ENCODE measurements at places on chromosomes 7 and 10.

- DNase-seq, result no peak
These were observed 480.5 kb upstream of the ZMIZ1 start for GRCh38 chr10:78588194-78588811.

GRCh38 chr7:128003167-128003566 lies 28.1 kb downstream of the LRRC4 start:
- DNase-seq, result no peak

DNA sequence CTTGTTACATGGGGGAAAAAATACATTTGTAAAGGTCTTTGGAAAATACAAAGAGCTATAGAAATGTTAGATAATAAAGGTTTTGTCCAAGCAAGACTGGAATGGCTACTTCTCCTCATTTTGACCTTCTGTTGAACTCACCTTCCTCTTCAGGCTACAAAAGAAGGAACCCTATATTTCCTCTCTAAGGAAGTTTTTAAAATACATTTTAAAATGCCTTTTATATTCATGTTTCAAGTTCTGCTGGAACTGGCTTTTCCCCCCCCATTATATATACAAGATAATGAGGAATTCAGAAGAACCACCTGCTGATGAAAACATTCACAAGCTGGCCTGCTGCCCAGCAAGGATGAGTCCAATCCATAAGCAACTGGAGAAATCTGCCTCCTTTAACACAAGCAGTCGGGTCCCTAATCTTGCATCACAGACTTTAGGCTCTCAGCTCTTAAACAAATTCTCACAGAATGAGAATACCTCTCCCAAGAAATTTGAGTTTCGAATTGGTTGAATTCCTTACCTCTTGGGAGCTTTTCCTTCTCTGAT lies 44.6 kb downstream of the MTERF1 start:
- no peak for DNase-seq

- no peak for DNase-seq
These were observed 16.0 kb downstream of the HDAC9 start for GRCh38 chr7:18511351-18512140.

- no peak for DNase-seq
These were observed 11.2 kb downstream of the RBM20 start for GRCh38 chr10:110655320-110655719.

DNA sequence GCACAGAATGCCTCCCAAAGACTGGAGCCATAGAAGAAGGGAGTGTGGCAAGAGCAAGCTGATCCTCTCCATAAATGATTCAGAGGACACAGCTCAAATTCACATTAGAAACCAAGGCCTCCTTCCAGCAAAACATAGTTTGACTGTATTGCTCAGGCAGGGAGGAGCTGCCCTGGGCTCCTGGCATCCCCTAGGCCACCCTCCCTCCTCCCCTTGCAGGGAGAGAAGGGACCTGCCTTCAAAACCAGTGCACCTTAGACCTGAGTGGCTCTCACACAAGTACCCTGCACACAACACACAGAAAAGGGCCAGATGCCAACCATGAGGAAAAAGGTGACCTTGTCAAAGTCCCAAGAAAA lies 64.7 kb downstream of the CREB3L2 start:
- DNase-seq, result no peak

- no peak for DNase-seq
These were observed 291.2 kb downstream of the POM121L12 start for GRCh38 chr7:53326634-53327033.

GRCh38 chr7:47374538-47374937 lies 207.4 kb downstream of the TNS3 start:
- DNase-seq, result no peak

DNA sequence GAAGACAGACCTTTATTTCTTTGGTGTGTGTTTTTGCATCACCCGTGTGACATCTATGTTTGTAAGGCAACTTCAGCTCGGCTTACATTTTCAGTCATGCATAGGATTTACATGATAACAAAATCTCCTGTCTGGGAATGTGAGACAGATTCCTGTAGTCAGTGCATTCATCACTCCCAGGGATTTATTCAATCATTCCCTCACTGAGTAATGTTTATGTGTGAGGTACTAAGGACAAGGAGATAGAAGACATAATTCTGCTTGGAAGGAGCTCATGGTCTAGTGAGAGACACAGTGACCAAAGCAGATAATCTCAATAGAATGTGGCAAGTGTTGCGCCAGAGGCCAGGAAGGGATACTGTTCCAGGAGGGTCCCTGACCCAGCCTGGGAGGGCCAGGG lies 35.2 kb upstream of the BMPER start:
- DNase-seq, result no peak

DNA sequence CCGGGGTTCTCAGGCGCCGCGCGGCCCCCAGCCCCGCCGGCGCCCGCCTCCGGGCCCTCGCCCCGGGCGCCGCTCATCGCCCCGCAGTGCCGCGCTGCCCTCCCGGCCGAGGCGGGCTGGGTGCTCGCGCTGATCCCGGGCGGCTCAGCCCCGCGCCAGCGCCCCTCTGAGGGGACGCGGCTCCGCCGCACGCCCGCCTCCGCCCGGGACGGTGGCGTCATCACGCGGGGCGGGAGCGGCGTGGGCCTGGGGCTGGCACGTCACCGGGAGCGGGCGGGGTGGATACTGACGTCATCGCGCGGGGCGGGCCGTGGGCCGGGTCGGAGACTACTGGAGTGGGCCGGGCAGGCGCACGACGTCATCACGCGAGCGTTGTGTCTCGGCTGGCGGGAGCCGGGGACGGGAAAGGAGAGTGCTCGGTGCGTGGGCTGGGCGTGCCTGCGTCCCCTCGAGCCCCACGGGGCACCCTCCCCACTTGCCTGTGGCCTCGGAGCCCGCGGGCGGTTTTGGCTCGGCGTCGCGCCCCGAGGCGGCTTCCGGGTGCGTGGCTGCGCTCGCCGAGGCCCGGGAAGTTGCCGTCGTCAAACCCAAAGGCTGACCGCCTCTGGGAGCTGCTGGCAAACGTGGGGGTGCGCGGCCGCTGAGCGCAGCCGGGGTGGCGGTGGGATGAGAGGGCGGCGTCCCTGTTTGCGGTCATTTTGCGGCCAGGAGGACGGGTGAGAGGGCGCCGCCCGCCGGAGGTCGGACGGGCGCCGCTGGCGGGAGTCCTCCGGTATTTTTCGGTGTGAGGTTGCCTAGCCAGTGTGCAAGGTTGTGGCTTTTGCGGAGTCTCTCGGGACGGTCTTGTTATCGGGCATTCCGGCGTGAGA lies at the start of gene ESYT2:
Gene ESYT2, minus strand, starts transcription at position 168 of the 869 bp plus-strand sequence. Its CDS starts 91 bp downstream, at position 77.
- DNase-seq, result peak; percentile 94

- DNase-seq, result no peak
These were observed 31.8 kb downstream of the CCAR1 start for GRCh38 chr10:68752711-68753350.

DNA sequence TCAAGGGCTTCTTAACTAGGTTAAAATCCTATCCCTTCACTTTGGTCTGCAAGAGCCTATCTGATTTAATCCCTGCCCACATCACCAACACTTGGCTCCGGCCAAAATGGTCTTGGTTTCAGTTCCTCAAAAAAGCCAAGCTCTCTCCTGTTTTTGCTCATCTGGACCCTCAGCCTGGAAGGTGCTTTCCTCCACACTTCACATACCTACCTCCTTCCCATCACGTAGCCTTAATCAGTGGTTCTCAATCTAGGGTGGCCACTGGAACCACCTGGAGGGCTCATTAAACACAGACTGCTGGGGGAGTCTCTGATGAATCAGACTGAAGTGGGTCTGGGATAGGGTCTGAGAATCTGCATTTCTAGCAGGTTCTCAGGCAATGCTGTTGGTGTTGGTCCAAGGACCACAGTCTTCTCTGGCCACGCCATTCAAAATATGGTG lies 227.0 kb upstream of the AOAH start:
- DNase-seq, result no peak

DNA sequence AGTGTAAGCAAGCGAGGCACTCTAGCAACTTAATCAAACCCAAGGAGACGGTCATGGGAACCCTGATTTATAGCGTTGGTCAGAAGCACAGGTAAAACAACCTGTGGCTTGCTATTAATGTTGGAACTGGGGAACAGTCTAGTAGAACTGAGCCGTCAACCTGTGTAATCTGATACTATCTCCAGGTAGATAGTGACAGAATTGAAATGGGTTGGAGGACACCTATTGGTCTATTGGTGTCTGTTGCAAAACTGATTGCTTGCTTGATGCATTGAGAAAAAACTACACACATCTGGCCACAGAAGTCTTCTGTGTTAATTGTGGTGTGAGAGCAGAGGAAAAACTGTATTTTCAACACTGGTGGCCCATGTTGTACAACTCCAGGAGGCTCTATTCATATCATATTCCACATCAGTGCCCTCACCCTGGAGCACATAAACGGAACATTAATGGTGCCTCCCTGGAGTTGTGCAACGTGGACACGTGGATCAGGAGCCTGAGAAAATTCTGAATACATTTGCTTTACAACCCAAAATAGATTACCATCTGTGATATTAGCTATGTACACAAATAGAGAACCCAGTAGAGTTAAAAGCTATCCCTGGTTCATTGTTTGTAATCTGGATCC lies 112.2 kb downstream of the MYO3A start:
- no peak for DNase-seq
